Activated T-helper 2 cell treated with anti-CD3 and anti-CD28 coated beads, Interferon-gamma antibody, Interleukin-2, Interleukin-4, amounts not matched to agents 10 μg/mL and 5 μg/mL and 100 μg/mL, durations not matched to agents 14 hours and 24 hours and 36 hours (primary cell): ENCODE measurements at places on chromosomes 5 and 9. TPM values are rescaled to one million over a fixed set of nuclear protein-coding genes. Genes with fewer than 3 reads are reported as not detected.

The REXO4 gene
- 31.7 and 32.8 TPM in 2 replicates for total RNA-seq

The KCNN2 gene
- not detected in 2 replicates for total RNA-seq

The IRX1 gene
- total RNA-seq: not detected in 2 replicates

The OR1Q1 gene
- total RNA-seq: not detected in 2 replicates

The MYMK gene
- total RNA-seq: not detected in 2 replicates
